ENCODE measurements at places on chromosomes 12 and 14.
A peak's percentile ranks its signal among the peaks of the same experiment; 100 is the strongest.

DNA sequence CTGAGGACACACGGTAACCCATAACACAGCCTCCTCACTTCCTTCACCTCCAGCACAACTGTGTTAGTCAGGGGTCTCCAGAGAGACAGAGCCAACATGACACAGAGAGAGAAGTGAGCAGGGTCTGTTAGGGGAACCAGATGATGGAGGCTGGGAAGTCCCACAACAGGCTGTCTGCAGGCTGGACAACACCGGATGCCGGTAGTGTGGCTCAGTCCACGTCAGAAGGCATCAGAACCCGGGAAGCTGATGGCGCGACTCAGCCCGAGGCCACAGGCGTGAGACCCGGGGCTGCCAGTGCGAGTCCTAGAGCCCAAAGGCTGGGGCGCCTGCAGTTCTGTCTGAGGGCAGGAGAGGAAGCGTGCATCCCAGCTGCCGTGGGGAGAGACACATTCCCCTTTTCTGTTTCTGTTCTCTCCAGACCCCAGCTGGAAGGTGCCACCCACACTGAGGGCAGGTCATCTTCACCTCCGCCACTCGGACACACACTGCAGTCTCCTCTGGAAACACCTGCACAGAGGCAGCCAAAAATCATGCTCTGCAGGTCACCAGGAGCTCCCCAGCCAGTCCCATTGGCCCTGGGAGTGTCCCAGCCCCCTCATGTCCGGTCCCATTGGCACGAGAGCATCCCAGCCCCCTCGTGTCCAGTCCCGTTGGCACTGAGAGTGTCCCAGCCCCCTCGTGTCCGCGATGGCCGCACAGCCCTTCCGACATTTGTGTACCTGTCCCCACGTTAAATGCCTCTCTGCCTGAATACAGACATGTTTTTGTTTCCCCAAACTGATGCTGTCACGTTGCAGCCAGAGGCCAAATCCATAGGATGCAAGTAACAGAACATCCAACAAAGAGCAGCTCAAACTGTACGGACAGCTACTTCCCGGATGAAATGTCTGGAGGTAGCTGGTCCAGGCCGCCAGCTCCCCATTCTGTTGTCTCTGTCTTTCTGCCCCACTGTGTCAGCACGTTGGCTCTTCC is 7.9 kb upstream of the FBRSL1 start:
- no peak for DNase-seq

DNA sequence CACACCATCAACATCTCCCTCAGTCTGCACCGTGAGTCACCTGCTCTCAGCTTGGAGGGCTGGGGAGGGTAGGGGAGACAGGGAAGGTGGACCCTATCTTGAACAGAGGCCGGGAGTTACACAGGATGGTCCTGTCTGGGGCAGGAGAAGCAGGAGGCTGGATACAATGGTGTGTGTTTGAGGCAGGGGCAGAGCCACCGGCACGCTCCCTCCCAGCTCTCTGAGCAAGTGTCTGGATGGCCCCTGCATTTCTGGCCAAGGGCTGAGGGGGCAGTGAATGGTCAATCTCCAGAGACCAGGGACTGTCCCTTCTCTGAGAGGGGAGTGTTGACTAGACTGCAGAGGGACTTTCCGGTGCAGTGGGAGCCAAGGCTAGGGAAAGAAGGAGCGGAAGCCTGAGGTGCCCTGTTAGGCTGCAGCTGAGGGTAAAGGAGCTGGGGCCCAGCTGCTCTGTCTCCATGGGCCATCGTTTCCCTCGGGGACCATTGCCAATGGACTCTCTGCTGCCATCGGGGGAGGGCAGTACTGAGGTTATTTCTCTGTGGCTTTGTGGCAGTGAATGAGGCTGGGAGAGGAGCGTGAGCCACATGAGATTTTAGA is 1.9 kb downstream of the LRP1-AS start:
- DNase-seq, result no peak

- DNase-seq, result no peak
Measured at GRCh38 chr12:24177889-24178288, 228.4 kb upstream of the SOX5 start.

GRCh38 chr12:20438299-20438779 is 70.0 kb downstream of the PDE3A start:
- DNase-seq, result no peak

DNA sequence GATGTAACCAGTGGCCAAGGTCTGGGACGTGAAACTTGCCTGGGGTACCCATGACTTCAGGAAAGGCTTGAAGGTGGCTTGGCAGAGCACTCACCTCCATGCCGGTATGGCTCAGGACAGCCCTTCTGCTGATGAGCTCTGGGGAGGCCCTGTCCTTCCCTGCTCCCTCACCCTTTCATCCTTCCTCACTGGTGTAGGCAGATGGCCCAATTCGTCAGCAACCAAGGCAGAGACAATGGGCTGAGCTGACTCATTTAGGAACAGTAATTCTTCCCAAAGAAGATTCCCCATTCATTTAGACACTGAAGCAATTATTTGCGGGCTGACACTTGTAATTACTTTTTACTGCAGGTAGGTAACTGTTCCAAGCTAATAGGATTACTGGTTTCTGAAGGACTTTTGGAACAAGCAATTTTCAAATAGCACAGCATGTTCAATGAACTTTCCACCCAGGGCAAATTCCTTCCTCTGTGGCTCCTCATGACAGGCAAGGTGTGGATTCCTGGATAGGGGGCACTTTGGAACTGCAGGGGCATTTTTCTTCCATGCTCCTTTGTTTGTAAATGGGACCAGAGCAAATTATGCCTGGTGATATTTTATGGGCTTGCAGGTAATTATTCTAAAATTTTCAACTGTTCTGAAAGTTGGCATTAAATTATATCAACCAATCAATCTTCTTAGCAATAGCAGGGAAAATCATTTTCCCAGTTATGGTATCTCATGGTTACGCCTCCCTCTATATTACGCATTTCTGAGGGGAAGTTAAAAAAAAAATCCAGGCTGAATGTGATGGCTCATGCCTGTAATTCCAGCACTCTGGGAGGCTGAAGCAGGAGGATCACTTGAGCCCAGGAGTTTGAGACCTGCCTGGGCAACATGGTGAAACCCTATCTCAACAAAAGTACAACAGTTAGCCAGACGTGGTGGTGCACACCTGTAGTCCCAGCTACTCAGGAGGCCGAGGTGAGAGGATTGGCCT is 24.1 kb upstream of the NRDE2 start:
- DNase-seq, result no peak

- DNase-seq, result no peak
Measured at GRCh38 chr12:85017618-85018017, 18.5 kb downstream of the TSPAN19 start.

- DNase-seq, result no peak
Measured at GRCh38 chr12:34333337-34333736, 311.0 kb downstream of the ALG10 start.

GRCh38 chr12:113098441-113099028 is 37.0 kb downstream of the RASAL1 start:
- DNase-seq, result peak; percentile 70

DNA sequence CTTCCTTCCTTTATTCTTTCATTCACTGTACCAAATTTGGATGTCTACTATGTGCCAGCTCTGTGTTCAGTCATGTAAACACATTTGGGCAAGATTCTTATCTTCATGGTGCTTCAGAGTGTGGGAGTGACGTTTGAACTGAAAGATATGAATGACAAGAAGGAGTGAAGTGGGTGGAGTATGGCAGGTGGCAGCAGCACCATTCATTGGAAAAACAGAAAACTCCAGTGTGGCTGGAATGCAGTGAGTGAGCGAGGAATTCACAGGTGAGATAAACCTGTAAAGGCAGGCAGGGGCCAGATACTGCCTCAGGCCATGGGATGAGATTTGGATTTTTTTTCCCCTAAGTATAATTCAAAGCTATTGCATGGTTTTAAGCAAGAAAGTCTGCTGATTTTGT is 140.7 kb upstream of the CCDC198 start:
- no peak for DNase-seq

GRCh38 chr14:37658156-37658555 is 62.7 kb downstream of the TTC6 start:
- DNase-seq, result no peak

GRCh38 chr12:48286665-48287064 is 64.1 kb downstream of the ZNF641 start:
- DNase-seq, result no peak

DNA sequence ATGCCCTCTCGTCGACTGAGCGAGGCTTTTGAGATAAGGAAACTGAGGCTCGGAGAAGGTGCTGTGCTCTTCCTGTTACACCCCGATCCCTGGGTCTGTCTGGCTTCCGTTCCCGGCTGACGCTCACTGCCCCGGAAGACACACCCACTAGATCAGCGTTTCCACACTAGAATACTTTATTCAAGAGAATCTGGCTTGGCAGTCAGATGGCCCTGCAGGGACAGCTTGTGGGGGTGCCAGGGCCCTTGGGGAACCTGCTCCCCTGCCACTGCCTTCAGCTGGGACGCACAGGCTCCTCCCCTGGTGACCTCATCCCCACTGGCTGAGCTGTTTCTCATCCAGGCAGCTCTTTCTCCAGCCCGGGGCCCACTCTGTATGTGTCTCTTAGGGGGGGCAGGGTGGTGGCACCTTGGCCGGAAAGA is 13.7 kb downstream of the PGF start:
- no peak for DNase-seq

GRCh38 chr14:71246539-71246938 is 339.3 kb downstream of the PCNX1 start:
- no peak for DNase-seq

- DNase-seq, result no peak
Measured at GRCh38 chr14:95113476-95113875, 43.9 kb downstream of the DICER1 start.

- no peak for DNase-seq
Measured at GRCh38 chr12:34398706-34399630, 376.7 kb downstream of the ALG10 start.

GRCh38 chr14:72291908-72292688 is 359.9 kb downstream of the RGS6 start:
- peak; percentile 59 for DNase-seq

- DNase-seq, result no peak
Measured at GRCh38 chr12:65598688-65599087, 225.6 kb upstream of the HMGA2 start.

DNA sequence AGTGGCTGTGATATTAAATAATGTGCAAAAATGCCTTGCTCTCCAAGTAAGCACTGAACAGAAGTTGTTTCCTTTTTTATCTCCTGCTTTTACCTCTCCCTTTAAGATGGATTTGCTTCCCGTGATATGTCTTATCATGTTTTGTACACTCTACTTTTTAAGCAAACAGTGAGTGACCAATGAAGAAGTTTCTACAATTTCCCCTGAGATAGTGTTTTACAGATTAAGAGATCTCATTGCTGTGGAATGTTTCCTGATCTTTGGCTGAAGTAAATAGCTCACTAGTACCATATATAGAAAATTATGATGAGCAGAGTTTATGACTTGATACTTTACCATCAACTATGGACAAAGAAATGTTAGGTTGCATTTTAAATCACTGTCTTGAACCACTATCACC is 184.8 kb upstream of the PDE3A start:
- no peak for DNase-seq

DNA sequence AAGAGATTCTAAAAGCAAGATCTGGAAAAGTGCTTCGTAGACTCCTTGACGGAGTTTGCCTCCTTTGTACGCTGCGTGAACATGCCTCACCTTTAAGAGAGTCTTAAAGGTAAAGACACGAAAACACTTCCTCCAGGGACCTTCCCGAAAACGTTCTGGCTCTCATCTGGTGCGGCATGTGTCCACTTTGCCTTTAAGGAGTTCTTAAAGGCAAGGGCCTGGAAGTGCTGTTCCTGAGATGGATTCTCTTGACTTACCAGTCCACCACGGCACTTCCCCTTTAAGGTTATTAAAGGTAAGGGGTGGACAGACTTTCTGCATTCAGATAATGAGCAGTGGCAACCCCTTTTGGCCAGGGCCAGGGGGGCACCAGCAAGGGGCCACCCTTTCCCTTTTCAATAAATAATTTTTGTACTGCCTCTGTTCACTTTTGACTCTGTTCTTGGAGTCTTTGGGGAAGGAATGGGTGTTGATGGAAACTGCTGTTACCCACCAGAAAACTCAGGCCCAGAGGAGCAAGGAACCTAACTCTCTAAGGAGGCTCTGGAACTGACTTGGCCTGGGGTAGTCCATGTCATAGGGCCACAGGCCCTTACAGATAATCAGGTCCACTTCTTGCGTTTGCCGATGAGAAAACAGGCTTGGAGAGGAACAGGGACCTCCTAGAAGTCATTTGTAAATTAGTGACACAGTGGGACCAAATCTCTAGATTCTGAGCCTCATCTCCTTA is 4.4 kb downstream of the REM2 start:
- peak; percentile 91 for DNase-seq

DNA sequence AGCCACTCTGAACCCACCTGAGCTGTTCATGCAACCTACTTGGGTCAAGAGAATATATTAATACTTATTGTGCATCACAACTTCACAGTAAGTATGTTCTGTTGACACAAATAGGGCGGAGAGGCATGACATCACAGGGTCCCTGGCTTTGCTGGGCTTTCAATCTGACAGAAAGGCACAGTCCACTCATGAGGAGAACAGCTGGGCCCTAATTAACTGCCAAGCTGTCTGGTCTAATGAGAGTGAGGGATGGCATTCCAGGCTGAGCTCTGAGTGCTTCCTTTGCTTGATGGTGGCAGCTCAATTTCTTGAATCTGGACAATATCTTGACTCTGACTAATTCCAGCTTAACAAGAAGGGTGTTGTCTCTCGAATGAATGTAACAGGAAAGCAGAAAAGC is 2.0 kb downstream of the EFCAB11 start:
- no peak for DNase-seq

- no peak for DNase-seq
Measured at GRCh38 chr12:15364221-15365160, 42.2 kb downstream of the PTPRO start.

DNA sequence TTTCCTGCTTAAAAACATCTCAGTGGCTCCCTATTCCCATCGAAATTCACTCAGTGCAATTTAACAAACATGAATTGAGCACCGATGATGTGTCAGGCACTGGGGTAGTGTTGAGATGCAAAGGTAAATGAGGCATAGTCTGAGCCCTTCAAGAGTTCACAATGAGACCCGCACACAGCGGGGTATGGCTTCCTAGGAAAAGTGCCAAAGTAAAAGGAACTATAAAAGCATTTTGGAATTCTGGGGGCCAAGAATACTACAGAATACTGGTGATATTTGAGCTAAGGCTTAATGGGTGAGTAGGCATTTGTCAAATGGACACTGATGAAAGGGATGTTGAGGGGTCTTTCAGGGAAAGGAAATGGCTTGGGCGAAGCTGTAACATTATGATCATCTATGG is 315.4 kb downstream of the DPF3 start:
- DNase-seq, result no peak

GRCh38 chr14:68527329-68527851 is 265.5 kb downstream of the ZFP36L1 start:
- DNase-seq, result no peak

All from spinal cord (tissue), 10 donors.